ENCODE measurements at places on chromosomes 3 and 15.

GRCh38 chr3:184508938-184509337 is 52.6 kb upstream of the EPHB3 start:
- no peak for DNase-seq

DNA sequence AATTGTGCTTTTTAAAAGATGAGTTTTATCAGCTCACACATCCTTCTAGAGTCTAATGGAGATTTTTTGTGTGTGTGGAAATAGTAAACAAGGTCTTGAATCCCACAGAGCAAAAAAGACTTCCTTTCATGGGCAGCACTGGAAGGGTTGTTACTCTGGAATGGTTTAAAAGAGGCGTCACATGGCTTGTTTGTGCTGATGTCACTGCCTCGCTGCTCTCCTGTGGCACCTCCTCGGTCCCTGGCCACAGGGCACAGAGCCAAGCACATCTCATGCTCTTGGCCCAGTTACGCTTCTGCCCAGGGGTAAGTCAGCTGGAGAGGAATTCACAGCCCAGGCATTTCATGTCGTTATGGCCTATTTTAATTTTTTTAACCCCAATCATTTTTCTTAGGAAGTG is 53.2 kb downstream of the PGPEP1L start:
- no peak for DNase-seq

- no peak for DNase-seq
Observed at GRCh38 chr3:171890398-171890797, 47.2 kb downstream of the TMEM212 start.

GRCh38 chr15:64599226-64599625 is 138.8 kb downstream of the ZNF609 start:
- DNase-seq = no peak

DNA sequence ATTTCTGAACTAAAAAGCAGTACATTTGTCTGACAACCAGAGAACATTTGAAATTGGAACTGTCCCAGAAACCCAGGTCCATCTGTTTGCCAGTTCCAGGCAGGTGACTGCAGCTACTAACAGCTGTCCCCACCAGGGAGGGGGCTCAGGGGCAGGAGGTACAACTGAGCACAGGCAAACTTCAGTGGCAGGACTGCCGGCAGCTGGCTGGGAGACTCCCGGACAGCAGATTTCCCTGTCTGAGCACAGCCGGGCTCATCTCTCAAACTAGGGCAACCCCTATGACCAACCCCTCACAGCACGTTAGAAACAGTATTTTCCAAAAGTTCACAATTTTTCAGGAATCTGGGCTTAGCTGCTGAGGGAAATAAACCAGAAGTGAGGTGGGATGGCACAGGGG is 88.8 kb downstream of the MEGF11 start:
- no peak for DNase-seq

DNA sequence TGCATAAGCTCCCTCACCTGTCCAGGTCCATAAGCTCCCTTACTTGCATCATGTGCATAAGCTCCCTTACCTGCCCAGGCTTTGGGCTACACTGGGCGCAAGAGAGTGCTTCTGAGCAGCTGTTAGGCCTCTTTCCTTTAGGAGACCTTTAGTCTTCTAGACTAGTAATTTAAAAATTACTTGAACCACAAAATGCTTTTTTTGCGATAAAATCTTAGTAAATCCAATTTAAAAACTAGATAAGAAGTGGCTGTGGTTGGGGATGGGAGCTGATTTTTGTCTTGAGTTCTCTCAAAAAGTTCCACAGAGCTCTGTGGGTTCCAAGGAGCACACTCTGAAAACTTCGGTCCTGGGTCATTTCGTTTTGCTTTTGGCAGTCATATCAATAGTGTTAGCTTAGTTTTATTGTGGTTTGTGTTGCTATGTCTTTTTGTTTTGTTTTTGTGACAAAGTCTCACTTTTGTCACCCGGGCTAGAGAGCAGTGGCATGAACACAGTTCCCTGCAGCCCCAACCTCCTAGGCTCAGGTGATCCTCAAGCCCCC is 6.7 kb downstream of the CEMIP start:
- no peak for DNase-seq

- DNase-seq = no peak
Observed at GRCh38 chr3:77407441-77407840, 367.5 kb downstream of the ROBO2 start.

DNA sequence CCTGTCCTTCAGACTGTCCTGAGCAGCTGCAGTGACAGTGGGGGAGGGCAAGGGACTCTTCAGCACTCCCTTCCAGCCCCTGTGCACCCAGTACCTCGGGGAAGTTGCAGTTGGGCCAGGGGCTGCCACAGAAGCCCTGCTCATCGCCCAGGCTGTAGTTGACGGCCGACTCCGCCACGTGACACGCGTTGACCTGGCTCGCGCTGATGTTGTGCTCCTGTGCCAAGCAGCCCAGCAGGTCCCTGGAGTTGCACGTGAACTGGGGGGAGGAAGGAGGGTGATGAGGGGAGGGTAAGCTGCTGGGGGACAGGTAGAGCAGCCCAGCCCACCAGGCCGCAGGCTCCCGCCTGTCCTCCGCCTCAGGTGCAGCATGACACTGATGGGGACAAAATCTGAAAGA is 101.2 kb downstream of the SEC22A start:
- no peak for DNase-seq

GRCh38 chr3:100057716-100058575 is 56.4 kb downstream of the FILIP1L start:
- DNase-seq = no peak

- DNase-seq = no peak
Observed at GRCh38 chr15:94314639-94315038, 83.3 kb downstream of the MCTP2 start.

DNA sequence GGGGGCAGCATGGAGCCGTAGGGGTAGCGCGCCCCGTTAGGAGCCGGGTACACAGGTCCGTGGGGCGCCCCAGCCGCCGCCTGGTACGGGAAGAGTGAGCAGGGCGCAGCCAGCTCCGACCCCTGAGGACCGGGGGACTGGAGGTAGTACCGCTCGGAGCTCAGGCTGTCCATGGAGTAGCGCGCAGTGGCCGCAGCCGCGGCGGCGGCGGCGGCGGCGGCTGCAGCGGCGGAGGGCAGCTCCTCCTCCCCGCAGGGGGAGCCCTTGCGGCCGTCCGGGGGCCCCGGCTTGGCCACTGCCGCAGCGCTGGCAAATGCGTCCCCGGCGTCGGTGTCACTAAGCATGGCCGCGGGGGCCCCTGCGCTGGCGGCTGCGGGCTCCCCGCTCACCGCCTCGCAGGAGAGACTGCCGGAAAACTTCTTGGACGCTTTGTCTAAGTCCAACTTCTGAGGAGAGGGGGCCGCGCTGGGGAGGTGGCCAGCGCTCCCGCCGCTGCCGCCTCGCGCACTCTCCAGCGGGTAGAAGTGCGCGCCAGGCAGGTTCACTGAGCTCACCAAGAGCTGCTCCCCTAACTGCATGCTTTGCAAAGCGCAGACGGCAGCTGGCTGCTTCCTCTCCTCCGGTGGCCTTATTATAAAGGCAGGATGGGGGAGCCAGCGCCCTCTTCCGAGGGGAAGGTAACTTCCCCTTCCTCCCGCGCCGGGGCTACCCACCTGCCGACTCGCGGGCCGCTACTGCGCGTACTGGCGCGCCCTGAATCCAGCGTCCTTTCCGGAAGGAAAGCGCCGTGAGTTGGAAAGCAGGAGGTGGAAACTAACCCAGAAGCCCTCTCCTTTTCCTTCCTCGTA is at the start of gene EOMES:
TSS of gene EOMES (minus strand) at position 607 of the 848 bp plus-strand sequence. CDS start at position 578, 29 bp downstream.
- peak; percentile 54 for DNase-seq

DNA sequence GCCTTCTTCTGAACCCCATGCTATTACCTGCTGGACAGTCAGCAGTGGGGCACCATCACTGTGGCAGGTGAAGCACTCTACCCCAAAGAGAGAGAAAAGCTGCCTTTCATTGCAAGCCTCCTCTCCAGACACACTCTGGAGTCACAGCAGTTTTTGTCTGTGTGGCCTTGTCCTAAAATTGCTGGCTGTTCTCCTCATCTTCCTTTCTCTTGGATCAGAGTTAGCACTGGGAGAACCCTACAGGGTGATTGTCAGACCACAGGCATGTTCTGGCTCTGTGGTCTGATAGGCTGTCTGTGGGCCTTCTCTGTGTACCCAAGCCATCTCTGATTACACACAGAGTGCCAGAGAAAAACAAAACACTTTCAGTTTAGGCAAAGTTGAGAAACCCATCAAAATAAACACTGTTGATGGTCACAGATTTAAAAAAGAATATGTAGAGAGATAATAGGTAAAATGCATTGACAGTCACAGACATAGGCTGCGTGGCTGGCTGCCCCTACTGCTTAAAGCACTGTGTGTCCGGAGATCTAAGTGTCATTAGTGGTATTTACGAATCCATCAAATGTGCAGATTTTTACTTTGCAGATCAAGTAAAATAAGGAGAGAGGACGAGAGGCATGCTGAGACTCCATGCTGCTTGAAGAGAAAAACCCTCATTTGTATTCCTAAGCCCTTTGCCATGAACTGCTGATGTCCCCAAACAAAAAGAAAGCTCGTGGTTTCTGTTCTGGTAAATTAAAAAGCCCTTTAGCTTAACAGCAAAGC is 689.9 kb downstream of the TUSC7 start:
- DNase-seq = no peak

DNA sequence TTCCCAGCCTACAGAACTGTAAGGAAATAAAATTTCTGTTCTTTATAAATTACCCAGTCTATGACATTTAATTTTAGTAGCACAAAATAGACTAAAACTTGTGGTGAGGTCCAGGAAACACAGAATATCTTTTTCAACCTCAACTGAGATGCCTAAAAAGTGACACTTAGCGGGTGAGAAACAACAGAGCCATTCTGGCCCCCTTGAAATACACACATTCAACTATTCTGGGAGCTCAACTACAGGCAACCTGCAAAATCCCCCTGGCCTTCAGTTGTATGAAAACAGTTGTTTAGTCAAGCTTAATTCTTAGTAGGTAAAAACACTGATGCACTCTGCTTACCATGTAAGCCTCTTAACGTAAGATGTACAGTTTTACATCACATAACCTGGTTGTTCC is 66.8 kb downstream of the ANKRD28 start:
- no peak for DNase-seq

DNA sequence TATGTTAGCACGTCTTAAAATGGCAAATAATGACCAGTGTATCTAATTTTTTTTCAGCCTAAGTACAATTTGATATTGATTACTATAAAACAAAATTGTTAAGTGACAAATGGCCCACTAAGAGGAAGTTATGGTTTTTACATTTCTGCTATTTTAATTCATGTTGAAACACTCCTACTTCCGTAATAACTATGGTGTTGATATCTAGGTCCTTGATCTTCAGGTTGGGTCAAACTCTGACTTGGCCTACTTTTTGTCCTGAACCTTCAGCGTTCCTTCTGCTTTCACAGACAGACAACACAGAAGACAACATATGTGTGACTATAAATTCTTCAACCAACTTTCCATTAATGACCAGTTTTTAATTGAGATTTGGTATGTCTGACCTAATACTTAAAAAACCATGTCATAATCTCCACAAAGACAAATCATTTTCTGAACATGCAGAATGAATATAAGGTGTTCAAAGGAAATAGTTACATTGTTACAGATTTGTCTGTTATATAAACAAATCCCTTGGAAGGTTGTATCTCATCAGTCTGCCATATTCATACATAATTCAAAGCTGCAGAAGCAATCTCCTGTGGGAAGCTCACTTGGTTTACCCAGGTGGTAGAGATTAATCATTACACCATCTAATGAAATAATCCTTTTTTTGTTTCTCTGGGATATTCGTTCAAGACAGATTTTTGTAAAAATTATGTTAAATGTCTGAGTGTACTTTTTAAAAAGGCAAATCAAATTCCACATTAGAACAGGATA is 92.1 kb upstream of the TSPAN3 start:
- DNase-seq = no peak

GRCh38 chr3:97197083-97197482 is 382.7 kb downstream of the EPHA6 start:
- DNase-seq = no peak

- DNase-seq = no peak
Observed at GRCh38 chr3:15974647-15975046, 176.9 kb upstream of the ANKRD28 start.

GRCh38 chr15:44720460-44721176 is 9.3 kb downstream of the B2M start:
- DNase-seq = no peak

DNA sequence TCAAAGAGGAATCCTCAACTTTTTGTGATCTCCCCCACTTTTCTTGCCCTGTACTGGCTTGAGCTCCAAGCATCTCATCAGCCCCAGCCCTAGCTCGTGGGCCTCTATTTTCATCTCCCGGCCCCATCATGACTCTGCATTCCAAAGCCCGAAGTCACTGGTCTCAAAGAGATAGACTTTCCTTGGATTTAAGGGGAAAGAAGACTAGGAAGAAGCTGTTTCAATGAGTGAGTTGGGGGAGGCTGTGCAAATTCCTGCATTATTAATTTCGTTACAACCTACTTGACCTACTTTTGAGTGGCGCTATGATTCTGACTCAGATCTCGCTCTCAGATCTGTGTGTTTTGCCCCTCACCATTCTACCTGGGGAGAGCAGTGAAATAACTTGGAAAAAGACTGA is 266.6 kb upstream of the TBL1XR1 start:
- DNase-seq = no peak

- DNase-seq = no peak
Observed at GRCh38 chr3:197031315-197032285, 2.0 kb upstream of the MELTF start.

DNA sequence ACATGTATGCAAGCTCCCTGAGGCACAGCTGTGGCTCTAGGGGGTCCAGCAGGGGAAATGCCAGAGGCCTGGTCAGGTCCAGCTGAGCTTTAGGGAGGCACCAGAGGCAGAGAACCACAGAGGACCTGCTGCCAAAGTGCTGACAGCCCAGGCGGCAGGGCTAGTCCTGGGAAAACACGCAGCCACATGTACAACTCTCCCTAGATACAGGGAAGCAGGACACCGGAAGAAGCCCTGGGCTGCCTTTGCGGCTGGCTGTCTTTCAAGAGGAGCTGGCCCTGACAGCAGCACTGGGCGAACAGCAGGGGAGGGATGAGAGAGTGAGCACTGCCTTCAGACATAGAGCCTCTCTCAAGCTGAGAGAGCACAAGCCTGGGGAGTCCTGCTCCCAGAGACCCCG is 40.7 kb downstream of the RFT1 start:
- no peak for DNase-seq

- DNase-seq = no peak
Observed at GRCh38 chr3:105162448-105162847, 204.3 kb upstream of the ALCAM start.

- DNase-seq = no peak
Observed at GRCh38 chr3:146491303-146491702, 21.9 kb upstream of the PLSCR2 start.

GRCh38 chr3:197802779-197803459 is 11.9 kb downstream of the LRCH3 start:
- DNase-seq = no peak

- DNase-seq = no peak
Observed at GRCh38 chr15:68618908-68619698, 40.3 kb downstream of the CORO2B start.

DNA sequence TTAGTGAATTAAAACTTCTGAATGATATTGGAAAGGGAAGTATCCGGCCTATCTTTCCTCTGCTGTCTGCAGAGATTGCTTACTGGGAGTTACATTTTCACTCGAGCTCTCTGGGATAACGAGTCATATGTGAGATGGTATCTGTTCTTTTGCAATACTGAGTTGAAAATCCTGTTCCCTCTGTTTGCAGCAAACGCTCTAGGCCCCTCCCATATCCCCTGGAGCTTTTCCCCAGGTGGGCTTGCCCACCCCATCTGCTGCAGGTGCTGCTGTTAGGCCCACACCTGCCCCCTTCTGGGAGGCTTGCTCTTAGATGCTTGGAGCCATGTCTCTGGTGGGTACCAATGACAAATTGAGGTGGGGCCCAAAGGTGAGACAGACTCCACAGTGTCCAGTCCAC is 42.7 kb upstream of the MTMR10 start:
- no peak for DNase-seq

Data from effector memory CD4-positive, alpha-beta T cell (primary cell).